ENCODE measurements at places on chromosomes 11 and 22. TPM values are rescaled to one million over a fixed set of nuclear protein-coding genes. Genes with fewer than 3 reads are reported as not detected.

GRCh38 chr11:44347538-44347937, 37.6 kb upstream of the ALX4 start:
- DNase-seq = no peak

DNA sequence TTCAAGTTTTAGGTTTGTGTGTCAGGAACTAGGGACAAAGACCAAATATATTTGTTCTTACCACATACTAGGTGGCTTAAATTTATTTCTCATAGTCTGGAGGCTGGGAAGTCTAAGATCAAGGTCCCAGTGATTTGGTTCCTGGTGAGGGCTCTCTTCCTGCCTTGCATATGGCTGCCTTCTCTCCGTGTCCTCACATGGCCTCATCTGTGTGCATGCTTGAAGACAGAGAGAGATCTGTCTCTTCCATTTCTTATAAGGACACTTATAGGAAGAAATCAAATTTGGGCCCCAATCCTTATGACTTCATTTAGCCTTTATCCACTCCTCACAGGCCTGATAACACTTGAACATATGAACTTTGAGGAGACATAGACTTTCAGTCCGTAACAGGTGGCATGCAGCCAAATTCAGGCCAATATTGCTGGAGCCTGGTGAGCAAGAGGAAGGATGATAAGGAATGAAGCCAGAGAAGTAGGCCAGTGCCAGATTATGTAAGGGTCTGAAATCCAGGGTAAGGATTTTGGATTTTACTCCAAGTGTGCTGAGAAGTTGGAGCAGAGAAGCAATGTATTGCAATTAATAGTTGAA, 35.1 kb downstream of the TTC17 start:
- no peak for DNase-seq

GRCh38 chr11:14422052-14422813, 63.2 kb upstream of the RRAS2 start:
- peak; percentile 99 for DNase-seq

GRCh38 chr11:33542921-33543320, 157.7 kb downstream of the C11orf91 start:
- no peak for DNase-seq

APOA4 gene
- not detected for total RNA-seq

APOBEC3F gene
- 8.7 TPM for total RNA-seq

DNA sequence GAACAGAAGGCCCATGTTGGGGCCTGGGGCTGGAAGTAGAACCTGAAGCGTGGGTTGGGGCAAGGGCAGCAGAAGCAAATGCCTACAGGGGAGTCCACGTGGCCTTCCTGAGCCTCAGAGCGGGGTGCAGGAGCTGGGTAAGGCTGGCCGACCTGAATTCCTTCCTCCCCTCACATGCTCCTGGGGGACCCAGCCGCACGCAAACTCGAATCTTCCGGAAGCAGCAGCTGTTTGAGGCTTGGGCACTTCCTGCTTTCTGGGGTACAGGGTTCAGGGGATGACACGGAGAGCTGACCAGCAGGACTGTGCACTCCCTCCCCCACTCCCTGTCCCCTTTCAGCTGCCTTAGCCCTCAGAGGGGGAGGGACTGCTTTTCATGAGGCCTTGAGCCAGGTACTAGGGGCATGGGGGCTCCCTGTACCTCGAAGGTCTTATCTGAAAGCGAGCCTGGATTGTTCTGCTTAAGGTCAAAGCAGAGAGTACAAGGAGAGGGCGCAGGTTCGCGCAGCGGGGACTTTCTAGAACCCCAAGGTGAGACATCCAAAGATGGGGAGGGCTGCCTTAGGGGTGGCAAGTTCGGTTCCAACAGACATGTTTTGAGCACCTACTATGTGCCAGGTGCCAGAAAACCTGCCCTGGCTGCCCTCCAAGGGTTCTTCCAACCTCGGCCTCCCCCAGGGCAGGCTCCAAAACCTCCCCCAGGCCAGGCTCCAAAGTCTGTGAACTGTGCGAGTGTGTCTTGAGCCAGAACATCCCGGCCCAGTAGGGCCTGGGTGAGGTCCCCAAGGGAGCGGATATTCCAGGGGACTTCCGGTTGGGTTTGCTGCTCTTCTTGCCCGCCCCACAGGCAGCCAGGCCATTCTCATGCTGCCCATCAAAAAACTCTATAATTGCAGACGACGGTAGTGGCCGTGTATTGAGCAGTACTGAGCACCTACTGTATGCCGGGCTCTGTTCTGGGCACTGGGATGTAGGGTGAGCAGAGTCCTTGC, 1.7 kb downstream of the NCF4 start:
- no peak for DNase-seq

DNA sequence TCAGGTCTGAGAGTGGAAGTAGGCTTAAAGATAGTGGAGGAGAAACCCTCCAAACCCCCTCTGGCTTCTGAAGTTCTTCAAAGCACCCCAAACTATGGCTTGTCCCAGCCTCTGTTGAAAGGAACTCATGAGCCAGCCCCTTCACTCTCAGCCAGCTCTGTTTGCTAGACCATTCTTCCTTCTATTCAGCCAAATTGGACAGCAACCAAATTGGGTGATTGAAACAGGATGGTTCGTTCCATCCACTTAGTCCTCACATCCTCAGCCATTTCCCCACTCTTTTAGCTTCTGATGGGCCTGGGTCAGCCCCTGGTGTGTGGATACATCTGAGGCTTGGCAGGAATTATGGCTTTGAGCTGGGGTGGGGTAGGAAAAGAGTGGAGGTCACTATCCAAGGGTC, 4.5 kb downstream of the HTR3A start:
- no peak for DNase-seq

DNA sequence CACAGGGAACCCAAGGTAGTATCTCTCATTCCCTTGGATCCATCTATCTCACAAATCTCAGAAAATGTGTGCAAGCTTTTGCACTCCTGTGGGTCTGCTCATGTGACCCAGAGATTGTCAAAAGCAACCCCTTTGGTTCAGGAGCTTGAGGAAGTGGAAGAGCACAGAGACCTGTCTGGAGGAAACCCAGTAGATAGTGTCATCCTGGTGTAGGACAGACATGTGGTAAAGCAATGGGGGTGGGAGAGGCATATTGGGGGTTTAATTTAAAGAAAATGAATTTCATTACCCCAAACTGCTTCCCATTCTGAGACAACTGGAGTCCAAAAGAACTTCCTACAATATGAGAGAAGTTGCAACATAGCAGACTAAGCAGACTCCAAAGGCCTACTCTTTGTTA, 5.8 kb upstream of the MS4A14 start:
- DNase-seq = no peak

EEF1G gene
- 2,583 TPM for total RNA-seq

DNA sequence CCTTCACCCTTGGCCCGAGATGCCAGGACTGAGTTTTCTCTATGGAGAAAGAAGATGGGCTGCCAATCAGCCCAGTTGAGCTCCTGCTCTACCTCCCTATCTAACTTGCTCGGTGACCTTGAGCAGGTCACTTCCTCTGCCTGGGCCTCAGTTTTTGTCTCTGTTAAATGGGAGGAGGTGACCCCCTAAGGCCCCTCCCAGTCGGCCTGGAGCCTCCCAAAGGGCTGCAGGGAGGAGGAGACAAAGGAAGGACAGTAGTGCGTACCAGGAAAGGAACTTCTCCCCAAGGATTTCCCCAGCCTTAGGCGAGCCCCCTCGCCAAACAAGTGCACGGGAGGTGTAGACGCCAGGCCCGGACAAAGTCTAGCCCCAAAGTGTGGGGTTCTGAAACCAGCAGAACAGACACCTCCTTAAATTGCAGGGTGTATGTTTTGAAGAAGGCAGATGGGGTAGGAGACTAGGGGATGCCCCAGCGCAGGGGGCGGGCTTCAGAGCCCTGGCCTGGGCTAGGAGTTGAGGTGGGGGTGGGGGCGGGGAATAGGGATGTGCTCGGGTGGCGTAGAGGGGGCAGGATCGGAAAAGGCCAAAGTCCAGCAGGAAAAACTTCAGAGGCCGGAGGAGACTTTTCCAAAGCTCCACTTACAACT, 1.0 kb downstream of the CBX7 start:
- no peak for DNase-seq

- DNase-seq = peak; percentile 49
These were observed at the start of gene LRRC56 for GRCh38 chr11:536841-537621. LRRC56 (plus strand) TSS chr11:537527; CDS start chr11:540685, 3,158 bp downstream.
